ENCODE measurements at places on chromosomes 3 and 15.
A peak's percentile ranks its signal among the peaks of the same experiment; 100 is the strongest.

DNA sequence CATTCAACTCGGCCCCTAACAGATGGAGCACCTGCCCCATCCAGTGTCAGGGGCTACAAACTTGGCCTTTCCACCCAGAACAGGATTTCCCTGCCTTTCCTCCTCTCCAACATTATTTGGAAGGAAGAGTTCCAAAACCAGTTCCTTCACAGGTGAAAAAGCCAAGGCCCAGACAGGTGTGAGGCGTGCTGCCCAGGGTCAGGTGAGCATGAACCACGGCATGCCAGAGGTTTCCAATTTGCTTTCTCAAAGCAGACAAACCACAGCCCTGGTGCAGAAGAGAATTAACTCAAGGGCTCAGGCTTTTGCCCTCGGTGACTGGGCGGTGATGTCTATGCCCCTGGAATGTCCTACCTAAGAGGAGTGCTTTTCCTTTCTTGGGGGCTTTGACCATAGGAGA, 43.2 kb downstream of the LDHAL6B start:
- no peak for DNase-seq

DNA sequence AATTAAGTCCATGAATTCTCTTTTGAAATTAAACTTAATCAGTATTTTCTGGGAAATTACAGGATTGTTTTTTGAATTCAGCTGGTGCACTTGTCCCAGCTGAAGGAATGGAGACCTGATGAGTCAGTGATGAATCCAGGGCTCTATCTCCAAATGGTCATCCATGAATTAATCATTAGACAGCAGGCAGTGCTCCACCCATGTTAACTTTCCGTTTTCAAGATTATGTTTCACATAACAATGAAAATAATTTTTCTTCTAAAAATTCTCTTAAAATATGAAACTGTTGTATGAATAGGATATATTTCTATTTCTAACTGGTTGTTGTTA, 13.9 kb upstream of the PAQR9 start:
- no peak for DNase-seq

DNA sequence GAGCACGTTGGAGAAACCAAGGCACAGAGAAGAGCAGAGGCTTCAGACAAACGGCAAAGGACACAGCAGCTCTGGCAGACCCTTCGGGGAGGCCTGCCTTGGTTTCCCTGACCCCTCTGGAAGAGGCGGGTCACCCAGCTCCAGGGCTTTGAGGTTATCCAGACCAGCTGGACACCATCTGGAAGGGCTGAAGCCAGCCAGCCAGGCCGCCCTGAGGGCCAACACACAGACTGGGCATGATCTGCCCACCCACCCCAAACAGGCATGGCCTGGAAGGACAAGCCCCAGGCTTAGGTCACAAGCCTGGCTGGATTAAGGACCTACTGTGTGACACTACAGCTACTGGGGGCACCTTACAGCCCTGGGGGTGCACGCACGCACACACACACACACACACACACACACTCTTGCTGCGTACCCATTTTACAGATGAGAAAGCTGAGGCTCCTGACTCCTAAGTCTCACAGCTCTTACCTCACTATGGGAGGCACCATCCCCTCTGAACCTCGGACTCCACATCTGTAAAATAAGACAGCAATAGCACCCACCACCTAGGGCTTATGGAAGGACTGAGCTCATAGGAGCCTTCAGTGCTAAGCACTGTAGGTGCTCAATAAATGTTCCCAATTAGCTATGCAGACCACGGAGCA, 10.8 kb downstream of the PLXND1 start:
- DNase-seq: peak; percentile 37

DNA sequence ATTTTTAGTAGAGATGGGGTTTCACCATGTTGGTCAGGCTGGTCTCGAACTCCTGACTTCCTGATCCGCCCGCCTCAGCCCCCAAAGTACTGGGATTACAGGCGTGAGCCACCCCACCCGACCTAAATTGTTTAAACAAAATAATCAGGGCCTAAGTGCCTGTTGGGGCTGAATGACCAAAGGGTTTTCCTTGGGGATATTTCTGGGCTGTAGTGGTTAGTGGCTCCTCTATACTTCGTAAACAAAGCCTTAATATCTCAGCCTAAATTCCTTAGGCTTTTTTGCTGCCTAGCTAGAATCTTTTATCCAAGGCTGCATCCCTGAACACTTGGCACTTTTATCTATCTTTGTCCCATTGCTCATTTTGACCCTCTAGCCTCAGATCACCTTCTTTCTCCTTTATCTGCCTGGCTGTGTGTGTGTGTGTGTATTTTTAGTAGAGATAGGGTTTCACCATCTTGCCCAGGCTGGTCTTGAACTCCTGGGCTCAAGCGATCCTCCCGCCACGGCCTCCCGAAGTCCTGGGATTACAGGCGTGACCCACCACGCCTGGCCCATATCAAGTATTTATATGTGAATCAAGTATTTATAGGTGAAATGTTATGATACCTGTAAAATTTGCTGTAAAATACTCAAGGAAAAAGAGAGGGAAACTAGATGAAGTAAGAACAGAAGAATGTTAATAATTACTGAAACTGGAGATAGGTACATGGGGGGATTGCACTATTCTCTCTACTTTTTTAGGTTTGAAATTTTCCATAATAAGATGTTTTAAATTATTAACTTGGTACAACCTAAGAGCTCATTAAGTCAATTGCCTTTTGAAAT, 1.8 kb downstream of the NUSAP1 start:
- no peak for DNase-seq

GRCh38 chr3:24680214-24680967, 185.7 kb upstream of the THRB start:
- peak; percentile 58 for DNase-seq

- peak; percentile 24 for DNase-seq
These were observed 54.4 kb downstream of the MEF2A start for GRCh38 chr15:99620178-99620577.

GRCh38 chr3:153740109-153740508, 381.1 kb upstream of the ARHGEF26 start:
- no peak for DNase-seq

- no peak for DNase-seq
These were observed 31.5 kb upstream of the FAM81A start for GRCh38 chr15:59406446-59406845.

- no peak for DNase-seq
These were observed 197.6 kb downstream of the PDZRN3 start for GRCh38 chr3:73427048-73427706.

DNA sequence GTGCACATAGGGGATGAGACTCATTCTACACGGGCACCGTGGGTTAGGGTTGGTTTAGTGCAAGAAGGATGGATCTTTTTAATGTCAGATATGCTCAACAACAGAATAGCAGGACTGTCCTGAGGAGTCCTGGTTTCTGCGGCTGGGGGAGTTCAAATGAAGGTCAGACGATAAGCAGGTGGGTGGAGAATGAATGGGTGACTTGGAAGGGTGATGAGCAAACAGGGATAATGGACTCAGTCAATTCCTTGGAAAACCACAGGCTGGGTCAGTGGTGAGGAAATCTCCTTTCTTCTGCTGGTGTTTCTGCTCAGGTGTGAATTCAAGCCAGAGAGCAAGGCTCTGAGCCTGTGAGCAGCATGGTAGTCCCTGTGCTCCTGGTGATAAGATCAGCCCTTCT, 59.9 kb downstream of the MESD start:
- no peak for DNase-seq

DNA sequence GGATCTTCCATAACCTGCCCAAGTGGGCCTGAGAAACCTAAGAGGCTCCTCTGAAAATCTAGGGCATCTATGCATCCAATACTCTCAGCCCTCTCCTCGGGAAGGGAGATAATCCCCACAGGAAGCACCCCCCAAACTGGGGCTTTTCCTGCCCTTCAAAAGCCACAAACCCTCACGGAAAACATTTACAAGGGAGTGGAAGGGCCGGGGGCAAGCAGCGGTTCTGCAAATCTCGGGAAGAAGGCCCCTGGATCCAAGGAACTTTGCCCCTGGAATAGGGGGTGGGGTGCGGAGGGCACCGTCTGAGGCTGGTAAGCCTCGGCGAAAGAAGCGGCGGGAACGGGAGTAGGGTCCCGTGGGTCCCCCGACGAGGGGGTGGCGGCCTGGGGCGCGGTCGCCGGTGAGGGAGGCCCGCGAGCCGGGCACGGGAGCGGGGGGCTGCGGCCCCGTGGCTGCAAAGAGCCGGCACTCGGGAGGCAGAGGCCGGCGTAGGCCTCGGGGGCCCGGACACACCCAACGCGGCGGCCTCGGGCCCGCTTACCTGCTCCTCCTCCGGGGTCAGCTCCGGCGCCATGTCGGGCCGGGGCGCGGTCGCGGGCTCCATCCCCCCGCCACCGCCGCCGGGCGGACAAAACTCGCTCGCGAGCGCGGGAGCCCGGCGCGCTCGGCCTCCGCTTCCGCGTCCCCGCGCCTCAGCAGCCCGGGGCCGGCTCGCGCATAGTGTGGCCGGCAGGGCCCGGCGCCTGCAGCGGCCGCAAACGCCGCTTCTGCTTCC, 755 bp downstream of the PTPN9 start:
- no peak for DNase-seq

GRCh38 chr15:101491734-101492640, 2.5 kb upstream of the PCSK6 start:
- DNase-seq: no peak

DNA sequence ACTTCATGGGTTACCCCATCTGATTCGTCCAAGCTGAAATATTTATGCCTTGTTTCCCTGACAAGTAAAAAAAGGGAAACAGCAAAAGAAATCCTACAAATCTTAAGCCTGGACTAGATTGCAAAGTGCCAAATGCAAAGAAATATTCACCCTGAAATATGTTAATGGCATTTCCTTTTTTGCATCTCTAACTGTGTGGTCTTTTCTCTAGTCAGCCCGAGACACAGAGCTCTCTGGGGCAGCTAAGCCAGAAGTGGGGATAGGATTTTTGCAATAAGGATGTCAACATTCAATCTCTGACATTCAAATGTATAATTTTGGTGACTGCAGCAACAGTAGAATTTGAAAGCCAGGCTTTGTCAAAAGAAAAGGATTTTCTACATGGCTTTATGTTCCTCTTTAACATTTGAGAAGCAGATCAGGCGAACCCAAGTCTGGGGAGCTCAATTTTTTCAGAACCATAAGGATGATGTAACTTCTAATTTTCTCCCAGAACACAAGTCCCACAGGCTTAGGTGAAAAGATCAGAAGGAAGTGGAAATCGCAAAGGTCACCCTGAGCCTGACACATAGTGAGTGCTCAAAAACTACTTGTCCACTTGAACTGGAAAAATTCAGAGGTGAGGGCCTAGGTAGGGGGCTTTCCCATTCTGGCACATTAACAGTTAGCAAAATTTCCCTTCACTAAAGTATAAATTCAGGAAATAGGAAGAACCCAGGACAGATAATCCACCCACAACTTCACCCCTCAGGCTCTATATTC, 28.2 kb upstream of the KCNMB3 start:
- no peak for DNase-seq

- no peak for DNase-seq
These were observed 1560.4 kb upstream of the GBE1 start for GRCh38 chr3:83321891-83322290.

DNA sequence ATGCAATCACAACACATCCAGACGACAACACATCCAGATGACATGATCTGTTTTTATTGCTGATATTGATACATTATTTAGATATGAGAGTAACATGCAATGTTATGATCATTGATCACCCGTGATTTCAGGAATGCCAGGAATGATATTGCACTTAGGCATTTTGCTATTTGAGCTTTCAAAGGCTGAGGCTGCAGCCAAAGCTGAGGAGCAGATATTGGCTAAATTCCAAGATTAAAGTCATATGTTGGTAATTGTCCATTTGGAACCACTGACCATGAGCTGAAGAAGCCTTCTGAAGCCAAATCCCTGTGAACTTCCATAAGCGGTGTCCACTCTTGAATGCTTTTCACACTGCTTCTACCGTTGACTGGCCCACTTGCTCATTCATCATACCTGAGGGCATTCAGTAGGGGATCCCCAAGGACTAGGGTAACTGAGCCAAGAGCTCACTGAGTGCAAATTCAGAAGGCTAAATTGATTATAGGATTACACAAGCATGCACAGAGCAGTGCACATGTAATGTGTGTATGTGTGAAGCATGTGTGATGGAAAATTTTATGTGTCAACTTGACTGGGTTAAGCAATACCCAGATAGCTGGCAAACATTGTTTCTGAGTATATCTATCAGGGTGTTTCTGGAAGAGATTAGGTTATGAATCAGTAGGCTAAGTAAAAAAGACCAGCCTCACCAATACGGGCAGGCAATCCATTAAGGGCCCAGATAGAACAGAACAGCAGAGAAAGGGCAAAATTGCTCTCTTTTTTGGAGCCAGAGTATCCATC, 92.1 kb upstream of the PLAAT1 start:
- DNase-seq: no peak

GRCh38 chr3:189267981-189268613, 96.3 kb downstream of the TPRG1 start:
- DNase-seq: peak; percentile 14

DNA sequence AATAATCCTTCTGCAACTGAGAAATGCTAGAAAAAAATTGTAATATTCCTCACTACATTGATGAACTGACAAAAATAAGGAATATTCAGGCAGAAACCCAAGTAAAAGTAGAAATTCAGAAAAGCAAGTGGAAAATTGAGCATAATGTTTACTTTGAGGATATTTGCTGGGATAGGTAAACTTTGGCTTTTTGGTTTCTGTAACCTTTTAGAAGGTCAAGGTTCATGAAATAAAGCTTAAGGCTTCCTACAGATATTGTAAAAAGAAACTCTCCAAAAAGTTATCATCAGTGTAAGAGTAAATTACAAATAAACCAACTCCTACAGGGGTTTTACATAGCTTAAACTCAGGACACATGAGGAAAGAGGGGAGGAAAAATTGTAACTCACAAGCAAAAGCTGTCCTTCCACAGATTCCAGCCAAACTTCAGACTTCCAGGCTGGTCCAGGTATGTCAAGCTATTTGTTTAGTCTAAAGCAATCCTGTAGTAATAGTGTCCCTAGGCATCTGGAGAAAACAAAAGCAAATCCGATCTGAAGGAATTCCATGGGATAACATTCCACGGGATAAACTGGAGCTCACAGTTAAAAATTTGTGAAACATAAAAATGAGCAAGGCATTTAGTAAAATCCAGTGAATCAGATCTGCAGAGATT, 21.1 kb downstream of the C3orf70 start:
- DNase-seq: no peak

- peak; percentile 81 for DNase-seq
These were observed 23.7 kb downstream of the CEP19 start for GRCh38 chr3:196688349-196688748.

GRCh38 chr15:92448370-92448769, 54.7 kb downstream of the ST8SIA2 start:
- DNase-seq: no peak

GRCh38 chr3:17980863-17981262, 238.4 kb upstream of the TBC1D5 start:
- DNase-seq: no peak
